ENCODE measurements at places on chromosomes 1 and 21.

DNA sequence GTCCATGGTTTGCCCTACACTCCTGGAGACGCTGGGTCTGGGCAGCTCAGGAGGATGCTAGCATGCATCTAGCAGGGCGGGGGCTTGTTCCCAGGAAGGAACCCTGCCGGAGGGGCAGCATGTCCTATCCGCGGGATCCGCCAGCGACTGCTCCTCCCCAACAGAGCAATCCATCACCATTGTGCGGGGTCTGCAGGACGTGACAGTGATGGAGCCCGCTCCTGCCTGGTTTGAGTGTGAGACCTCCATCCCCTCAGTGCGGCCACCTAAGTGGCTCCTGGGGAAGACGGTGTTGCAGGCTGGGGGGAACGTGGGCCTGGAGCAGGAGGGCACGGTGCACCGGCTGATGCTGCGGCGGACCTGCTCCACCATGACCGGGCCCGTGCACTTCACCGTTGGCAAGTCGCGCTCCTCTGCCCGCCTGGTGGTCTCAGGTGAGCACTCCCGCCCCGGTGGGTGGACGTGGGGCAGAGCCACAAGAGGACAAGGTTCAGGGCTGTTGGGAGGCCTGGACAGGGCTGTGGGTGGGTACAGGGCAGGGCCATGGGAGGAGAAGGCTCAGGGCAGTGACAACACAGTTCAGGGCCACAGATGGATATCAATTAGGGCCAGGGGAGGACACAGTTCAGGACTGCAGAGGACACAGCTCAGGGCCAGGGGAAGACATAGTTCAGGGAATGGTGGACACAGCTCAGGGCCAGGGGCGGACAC lies 71.3 kb downstream of the OBSCN start:
- DNase-seq, result no peak

DNA sequence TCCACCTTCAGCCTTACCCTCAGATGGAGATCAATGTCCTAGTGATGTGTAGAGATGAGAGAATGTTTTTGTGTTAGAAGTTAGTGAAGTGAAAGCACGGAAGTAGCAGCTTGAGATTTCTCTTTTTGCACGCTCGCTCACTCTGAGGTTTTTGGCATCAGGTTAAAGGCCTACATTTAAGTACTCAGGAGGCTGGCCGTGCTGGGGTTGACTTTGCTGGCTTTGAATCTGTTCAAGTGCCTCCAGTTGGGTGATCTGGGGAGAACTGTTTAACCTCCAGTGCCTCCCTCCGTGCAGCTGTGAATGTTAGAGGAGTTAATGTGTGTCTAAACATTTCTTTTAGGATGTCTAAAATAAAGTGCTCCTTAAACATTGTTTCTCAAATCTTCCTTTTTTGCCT lies 13.9 kb downstream of the PHGDH start:
- no peak for DNase-seq

DNA sequence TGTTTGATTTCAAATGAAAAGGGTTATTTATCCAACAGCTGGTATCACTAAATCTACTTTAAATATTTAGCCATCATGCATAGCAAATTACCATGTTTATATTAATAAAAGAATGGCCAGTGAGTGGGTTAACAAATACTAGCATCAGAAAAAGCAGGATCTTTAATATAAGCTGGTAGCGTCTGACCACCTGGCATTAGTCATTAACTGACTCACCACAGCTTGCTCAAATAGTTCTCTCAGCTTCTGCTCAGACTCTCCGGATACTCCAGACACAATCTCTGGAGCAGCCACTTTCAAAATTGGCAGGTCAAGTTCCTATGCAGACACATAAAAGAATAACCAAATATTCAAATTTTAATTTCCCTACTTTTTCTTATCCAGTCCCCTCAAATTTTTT lies 29.6 kb downstream of the NVL start:
- DNase-seq, result no peak

GRCh38 chr1:2132222-2133038 lies 62.1 kb downstream of the FAAP20 start:
- DNase-seq, result no peak

GRCh38 chr1:158098256-158098655 lies 82.4 kb upstream of the CD1D start:
- no peak for DNase-seq

GRCh38 chr1:147735423-147735822 lies 25.0 kb downstream of the GJA5 start:
- no peak for DNase-seq
